Fibroblast of the aortic adventitia (primary cell): ENCODE measurements at places on chromosomes 16 and 17. TPM values are rescaled to one million over a fixed set of nuclear protein-coding genes. Genes with fewer than 3 reads are reported as not detected.

GRCh38 chr16:77736879-77737278 lies 14.6 kb downstream of the NUDT7 start:
- DNase-seq: no peak

PLCG2 gene
- total RNA-seq: 0.09 and 4.7 TPM in 2 replicates

GRCh38 chr17:43142153-43142552 lies 17.0 kb upstream of the BRCA1 start:
- no peak for DNase-seq

- peak; percentile 91 for DNase-seq
Observed at GRCh38 chr17:73342050-73342522, 30.3 kb upstream of the CDC42EP4 start.

GRCh38 chr17:63918305-63918704 lies 334 bp downstream of the GH1 start:
- DNase-seq: no peak

DNA sequence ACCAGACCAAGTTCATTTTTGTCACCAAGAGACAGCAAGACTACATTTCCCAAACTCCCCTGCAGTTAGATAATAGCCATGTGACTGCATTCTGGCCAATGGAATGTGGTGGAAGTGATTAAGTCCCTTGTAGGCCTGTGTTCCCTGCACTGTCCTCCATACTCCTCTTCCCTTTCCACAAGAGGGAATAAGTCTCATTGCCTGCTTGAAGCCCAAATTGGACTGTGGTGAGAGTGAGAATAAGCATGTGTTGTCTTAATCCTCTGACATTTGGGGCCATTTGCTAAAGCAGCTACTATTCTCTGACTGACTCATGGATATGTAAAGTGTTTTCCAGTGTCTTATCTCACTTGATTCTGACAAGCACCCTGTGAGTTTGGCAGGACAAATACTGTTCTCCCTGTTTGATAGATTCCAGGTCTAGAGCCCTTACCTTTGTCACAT lies 20.7 kb downstream of the PIK3R6 start:
- DNase-seq: peak; percentile 68

FBF1 gene
- 14.1 and 21.1 TPM in 2 replicates for total RNA-seq

YBX2 gene
- not detected in 2 replicates for total RNA-seq

- no peak for DNase-seq
Observed at GRCh38 chr16:50252874-50253513, 13.4 kb upstream of the ADCY7 start.

DNA sequence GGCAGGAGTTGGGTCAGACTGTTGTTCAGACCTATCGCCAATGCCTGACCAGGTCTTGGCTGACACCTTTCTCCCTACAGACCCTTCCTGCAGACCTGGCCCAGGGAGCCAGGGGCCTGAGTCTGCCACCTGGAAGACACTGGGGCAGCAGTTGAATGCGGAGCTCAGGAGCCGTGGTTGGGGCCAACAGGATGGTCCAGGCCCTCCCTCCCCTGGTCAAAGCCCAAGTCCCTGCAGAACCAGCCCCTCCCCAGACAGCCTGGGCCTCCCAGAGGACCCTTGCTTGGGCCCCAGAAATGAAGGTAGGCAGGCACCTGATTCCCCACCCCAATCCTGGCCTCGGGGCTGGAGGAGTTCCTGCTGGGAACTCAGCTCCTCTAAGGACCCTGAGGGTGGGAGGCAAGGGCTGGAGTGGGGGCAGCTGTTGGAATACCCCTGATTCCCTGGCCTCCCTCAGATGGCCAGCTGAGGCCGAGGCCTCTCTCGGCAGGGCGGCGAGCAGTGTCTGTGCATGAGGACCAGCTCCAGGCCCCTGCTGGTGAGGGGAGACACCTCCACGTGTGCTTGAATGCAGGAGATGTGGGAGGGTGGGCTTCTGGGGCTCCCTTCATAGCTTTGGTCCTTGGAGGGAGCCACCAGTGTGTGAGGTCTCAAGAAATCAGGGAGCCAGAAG lies 3.6 kb downstream of the ACD start:
- no peak for DNase-seq
